Bladder microvascular endothelial cell (primary cell): ENCODE measurements at places on chromosomes 13 and 19. TPM values are rescaled to one million over a fixed set of nuclear protein-coding genes. Genes with fewer than 3 reads are reported as not detected.

Gene SLAIN1
- total RNA-seq: 1.1 and 9.8 TPM in 2 replicates

Gene CYP4F2
- under 0.01 TPM in 1 of 2 replicates, not detected in the other for total RNA-seq

Gene SACS
- total RNA-seq: 34.3 and 72.9 TPM in 2 replicates

Gene FUT3
- total RNA-seq: not detected in 2 replicates

Gene ZNF557
- total RNA-seq: 9.1 and 16.3 TPM in 2 replicates

Gene C19orf38
- 0.16 and 0.25 TPM in 2 replicates for total RNA-seq

Gene CLDND2
- not detected in 2 replicates for total RNA-seq

Gene ZNF540
- total RNA-seq: 0.16 and 0.63 TPM in 2 replicates

Gene NUDT19
- 5.7 and 9.9 TPM in 2 replicates for total RNA-seq

Gene ZNF112
- 4.4 and 9.4 TPM in 2 replicates for total RNA-seq

Gene ANGPTL4
- 3.6 and 26.3 TPM in 2 replicates for total RNA-seq

Gene ZNF536
- not detected in 2 replicates for total RNA-seq

Gene ZNF549
- 2.6 and 5.5 TPM in 2 replicates for total RNA-seq

Gene UHRF1
- 43.7 and 54.9 TPM in 2 replicates for total RNA-seq

Gene SHISA2
- total RNA-seq: 0.32 and 3.5 TPM in 2 replicates

Gene SPACA4
- not detected in 2 replicates for total RNA-seq

Gene ZNF610
- 1.3 and 3.2 TPM in 2 replicates for total RNA-seq

Gene SIRT6
- total RNA-seq: 8.7 and 13.6 TPM in 2 replicates

Gene ATP4A
- not detected in 2 replicates for total RNA-seq

Gene GAPDHS
- total RNA-seq: not detected in 2 replicates

Gene CTXN1
- total RNA-seq: 2.3 and 4.4 TPM in 2 replicates

Gene PGLYRP2
- total RNA-seq: not detected in 2 replicates

Gene IZUMO2
- not detected in 2 replicates for total RNA-seq

Gene BCL3
- 4.0 and 6.7 TPM in 2 replicates for total RNA-seq

Gene WDR87
- total RNA-seq: not detected in 2 replicates

Gene TBXA2R
- total RNA-seq: 1.1 and 2.1 TPM in 2 replicates

Gene GPX4
- total RNA-seq: 397 and 445 TPM in 2 replicates

Gene ZNF222
- 3.6 and 5.9 TPM in 2 replicates for total RNA-seq

Gene RDH8
- total RNA-seq: not detected in 2 replicates

Gene CD177
- under 0.01 and 0.69 TPM in 2 replicates for total RNA-seq

Gene ZNF560
- total RNA-seq: 0.06 and 0.49 TPM in 2 replicates

Gene ZNF865
- total RNA-seq: 0.97 and 1.5 TPM in 2 replicates

Gene CD79A
- total RNA-seq: not detected in 2 replicates

Gene LENG9
- total RNA-seq: 4.8 and 4.9 TPM in 2 replicates

Gene SIGLEC8
- not detected in 2 replicates for total RNA-seq

Gene IRGC
- not detected in 2 replicates for total RNA-seq

Gene PRR22
- 0.13 and 0.32 TPM in 2 replicates for total RNA-seq
